ENCODE measurements at places on chromosomes 6 and 20.

GRCh38 chr20:26276554-26277210 is 580.0 kb upstream of the ZNF337 start:
- peak; percentile 0 for DNase-seq

- peak; percentile 45 for DNase-seq
These were observed 35.9 kb downstream of the MOXD1 start for GRCh38 chr6:132365281-132365907.

DNA sequence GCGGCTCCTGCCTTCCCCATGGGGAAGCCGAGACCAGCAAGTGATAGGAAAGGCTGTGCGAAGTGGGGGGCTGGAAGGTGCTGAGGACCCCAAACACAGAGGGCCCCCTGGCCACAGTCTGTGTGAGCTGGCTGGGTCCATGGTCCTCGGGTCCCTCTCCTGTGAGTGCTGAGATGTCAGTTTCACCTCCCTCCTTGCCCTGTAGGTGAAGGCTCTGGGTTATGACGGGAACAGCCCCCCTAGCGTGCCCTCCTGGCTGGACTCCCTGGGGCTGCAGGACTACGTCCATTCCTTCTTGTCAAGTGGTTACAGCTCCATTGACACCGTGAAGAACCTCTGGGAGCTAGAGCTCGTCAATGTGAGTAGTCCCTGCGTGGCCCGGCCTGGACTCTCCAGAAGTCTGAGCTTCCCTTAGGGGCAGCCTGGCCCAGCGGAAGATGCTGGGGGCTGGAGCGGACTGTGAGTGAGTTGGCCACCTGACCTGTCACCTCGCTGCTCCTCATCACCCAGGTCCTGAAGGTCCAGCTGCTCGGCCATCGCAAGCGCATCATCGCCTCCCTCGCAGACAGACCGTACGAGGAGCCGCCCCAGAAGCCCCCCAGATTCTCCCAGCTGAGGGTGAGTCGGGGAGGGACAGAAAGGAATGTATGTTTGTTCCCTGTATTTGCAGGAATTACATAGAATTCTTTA is 61.7 kb downstream of the TCP11 start:
- DNase-seq = no peak

- DNase-seq = no peak
These were observed 116.3 kb upstream of the TCF21 start for GRCh38 chr6:133772567-133772966.

GRCh38 chr6:165159460-165159859 is 149.9 kb downstream of the C6orf118 start:
- no peak for DNase-seq

GRCh38 chr6:84597238-84597875 is 167.0 kb downstream of the TBX18 start:
- DNase-seq = no peak

DNA sequence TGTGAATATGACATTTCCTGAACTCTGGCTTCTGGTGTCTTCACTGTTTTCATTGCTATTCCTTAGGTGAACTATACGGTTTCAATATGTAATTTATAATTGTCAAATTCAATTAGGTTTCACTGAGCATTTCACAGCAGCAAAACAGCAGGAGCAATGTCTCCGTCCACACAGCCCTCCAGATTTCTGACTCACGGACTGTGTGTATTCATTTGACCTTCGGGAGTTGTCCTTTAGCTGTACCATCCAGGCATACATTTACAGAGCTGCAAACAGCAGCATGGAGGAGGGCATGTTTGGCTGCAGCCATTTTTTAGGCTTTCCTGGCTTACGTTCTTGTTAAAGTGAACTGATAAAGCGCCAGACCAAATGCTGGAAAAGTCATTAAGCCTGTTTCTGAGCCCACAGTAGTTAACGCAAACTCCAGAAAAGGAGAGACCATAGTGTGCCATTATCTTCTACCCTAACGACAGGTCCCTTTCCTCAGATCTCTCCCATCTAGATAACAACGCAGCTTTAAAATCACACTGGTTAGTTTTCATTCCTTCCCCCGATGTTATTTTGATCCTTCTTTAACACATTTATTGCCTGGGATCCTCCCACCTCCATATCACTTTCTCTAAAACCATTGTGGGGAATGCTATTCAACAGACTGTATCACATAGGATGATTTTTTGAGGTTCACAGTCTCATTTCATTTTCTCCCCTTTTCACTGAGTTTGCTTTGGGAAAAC is 18.3 kb downstream of the FOXC1 start:
- DNase-seq = no peak

- peak; percentile 97 for DNase-seq
These were observed 331.2 kb downstream of the QKI start for GRCh38 chr6:163745536-163746400.

GRCh38 chr6:101195588-101195987 is 197.9 kb upstream of the GRIK2 start:
- peak; percentile 82 for DNase-seq

GRCh38 chr6:158954753-158955152 is 45.2 kb downstream of the RSPH3 start:
- no peak for DNase-seq

GRCh38 chr6:112603726-112604125 is 256.6 kb downstream of the RFPL4B start:
- peak; percentile 31 for DNase-seq

DNA sequence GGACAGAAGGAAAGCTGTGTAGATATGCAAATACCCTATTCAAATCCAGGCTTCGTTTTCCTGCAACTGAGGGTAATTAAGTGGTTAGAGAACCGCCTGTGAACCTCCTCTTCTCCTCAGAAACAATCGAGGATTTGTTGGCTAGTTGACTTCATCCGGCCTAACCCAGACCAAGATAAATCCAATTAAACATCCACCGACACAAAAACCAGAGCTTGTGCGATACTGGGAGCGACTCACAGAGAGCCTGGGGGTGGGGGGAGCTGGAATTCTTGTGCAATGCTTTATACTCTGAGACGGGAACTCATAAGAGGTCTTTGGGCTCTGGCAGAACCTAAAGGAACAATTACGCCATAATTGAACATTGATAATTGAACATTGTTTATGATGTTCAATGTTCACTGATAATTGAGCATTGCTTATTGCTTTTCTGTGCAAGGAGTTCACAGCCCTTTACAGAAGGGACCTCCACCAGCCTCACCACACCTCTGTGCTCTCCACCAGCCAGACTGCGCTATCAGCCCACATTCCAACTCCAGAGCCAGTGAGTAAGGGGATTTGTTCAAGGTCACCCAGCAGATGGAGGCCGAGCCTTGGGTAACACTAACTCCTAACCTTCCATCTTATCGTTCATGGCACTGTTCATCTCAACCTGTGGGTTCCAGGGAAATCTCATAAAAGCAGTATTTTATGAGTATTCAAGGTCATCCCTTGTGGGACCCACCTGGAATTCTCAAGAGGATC is 429.6 kb upstream of the JARID2 start:
- DNase-seq = peak; percentile 50

GRCh38 chr6:39339868-39340550 is 17.5 kb upstream of the KCNK16 start:
- no peak for DNase-seq

DNA sequence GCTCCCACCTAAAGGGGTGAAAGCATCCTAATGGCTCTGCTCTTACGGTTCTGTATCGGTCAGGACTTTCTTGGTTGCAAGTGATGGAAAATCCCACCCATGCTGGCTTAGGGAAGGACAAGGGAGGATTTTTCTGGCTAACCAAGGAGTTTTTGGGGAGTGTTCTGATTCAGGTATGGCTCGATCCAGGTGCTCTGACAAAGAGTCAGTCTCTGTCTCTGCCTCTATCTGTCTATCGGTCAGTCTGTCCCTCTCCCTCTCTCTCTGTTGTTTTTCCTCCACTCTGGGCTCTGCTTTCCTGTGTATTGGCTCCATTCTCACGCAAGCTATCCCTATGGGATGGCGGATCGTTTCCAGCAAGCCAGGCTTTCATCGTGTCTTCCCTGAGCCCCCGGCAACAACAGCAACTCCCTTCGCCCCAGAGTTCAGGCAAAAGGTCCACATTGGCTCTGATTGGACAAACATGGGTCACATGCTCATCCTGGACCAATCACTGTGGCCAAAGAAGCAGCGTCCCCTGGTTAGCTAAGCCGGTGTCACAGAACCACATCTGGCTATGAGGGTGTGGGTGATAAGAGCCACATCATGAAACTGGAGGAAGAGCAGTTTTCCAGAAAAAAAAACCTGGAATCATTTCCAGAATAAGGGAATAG is 160.3 kb downstream of the BMP7 start:
- DNase-seq = no peak

DNA sequence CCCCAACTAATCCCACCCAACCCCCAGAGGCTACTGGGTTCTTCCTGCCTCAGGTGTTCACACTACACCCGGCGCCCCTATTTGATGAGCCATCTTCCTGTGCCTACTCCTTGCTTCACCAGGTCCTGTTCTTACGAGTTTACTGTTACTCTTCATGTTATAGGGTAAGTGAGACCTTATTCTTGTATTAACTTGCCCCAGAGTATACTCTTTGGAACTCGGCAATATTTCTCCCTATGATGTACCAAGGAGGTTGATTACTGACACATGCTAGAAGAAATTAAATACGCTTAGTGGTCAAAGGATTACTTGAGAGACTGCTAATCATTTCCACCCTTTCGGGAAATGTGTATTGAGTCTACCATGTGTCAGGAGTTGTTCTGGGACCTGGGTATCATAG is 8.9 kb downstream of the RING1 start:
- DNase-seq = no peak

GRCh38 chr20:46991168-46991567 is 96.5 kb downstream of the EYA2 start:
- no peak for DNase-seq

GRCh38 chr6:166197361-166197760 is 29.7 kb upstream of the TBXT start:
- DNase-seq = no peak

GRCh38 chr20:23129266-23129665 is 43.1 kb upstream of the CD93 start:
- DNase-seq = no peak

DNA sequence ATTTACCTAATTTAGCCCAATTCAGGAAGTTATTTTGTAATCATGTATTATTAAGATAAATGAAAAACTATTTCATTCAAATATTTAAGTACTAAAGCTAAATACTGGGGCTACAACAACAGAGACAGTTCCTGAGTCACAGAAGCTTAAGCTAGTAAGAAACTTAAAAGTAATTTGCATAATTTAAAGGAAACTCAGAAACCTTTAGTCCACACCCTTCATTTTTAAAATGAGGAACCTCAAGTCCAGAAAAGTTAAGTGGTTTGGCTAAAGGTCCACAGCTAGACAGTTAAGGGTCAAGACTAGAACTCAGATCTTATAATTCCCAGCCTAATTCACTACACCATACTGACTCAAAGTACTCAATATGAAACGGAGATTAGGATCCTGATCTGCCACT is 7.2 kb downstream of the LMBRD1 start:
- no peak for DNase-seq

DNA sequence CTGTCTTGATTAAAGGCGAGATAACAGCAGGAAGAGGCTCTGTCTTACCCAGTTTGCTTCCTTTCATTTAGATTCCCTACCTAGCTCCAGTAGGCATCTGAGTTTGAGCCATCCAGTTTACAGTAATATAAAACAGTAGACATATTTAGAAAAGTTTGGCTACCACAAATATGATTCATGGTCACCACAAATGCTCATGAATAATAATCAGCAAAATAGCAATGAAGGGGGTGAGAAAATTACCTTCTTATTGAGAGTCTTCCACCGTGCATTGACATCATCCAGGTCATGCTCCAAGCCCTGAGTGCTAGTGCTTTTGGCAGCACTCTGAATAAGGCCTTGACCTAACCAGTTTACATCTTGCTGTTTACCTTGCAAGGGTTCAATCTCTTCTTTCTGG is 106.2 kb downstream of the DST start:
- DNase-seq = no peak

DNA sequence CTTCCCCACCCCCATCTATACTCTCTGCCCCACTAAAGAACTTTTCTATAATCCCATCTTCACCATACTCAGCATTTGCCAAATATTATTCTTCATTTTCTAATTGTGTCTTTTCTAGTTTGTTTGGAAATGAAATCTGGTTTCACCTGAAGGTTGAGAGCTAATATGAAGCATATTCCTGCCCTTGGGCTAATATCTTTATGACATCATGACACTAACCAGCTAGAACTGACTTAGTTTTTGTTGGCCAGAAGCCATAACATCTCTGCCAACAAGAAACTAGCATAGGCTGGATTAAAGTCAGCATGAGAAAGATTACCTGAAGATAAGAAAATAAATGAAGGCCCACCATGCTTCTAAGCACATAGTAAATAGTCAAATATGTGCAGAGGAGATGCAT is 16.7 kb downstream of the UNC5CL start:
- DNase-seq = no peak

GRCh38 chr20:52312132-52312729 is 120.7 kb upstream of the ZFP64 start:
- peak; percentile 72 for DNase-seq

GRCh38 chr6:21257125-21257524 is 336.4 kb upstream of the SOX4 start:
- DNase-seq = no peak

- DNase-seq = peak; percentile 68
These were observed 25.4 kb upstream of the ASIP start for GRCh38 chr20:34215711-34216381.

- DNase-seq = peak; percentile 87
These were observed 7.5 kb upstream of the PHACTR1 start for GRCh38 chr6:12709116-12709515.

- DNase-seq = no peak
These were observed 61.0 kb upstream of the SCGN start for GRCh38 chr6:25590986-25591385.

DNA sequence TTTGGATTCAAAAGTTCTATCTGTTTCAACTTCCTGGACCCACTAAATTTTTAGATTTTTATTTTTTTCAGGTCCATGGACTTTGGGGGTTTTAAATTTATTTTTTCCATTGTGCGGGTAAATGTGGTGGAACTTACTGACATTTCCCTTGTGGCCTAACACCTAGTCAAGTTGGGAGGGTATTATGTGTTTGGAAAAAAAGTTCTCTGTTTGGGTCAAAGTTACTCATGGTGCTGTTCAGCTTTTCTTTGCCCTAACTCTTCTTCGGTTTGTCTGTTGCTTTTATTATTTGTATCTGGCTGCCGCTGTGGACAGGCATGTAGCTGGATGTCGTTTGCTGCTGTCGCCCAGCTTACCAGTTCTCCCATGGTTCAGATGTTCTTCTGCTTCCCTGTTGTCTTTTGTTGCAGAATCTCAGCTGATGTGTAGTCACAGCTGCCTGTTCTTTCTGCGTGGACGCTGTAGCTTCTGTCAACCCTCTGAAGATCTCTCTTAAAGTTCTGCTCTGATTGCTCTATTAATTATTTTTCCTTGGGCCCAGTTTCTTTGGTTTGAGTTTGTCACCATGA is 7.9 kb downstream of the IGF2R start:
- no peak for DNase-seq

DNA sequence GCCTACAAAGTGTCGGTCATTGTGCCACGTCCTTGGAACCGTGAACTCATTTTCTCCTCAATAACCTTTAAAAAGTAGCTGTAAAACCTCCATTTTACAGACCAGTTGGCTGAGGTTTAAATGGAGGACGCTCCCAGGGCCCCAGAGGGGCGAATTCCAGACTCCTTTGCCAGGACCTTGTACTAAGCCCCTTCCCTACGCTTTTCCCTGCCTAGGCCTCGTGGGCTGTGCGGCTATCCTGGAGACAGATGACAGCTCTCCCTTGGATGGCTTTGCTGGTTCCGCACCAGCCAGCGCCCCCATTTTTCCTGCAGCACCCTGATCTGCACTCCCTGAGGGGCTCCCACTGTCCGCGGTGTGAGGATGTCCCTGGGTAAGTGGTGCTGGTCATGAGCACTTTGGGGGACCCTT is 12.1 kb upstream of the SNHG17 start:
- DNase-seq = no peak

GRCh38 chr6:21185861-21186478 is 407.6 kb upstream of the SOX4 start:
- no peak for DNase-seq
